Activated naive CD8-positive, alpha-beta T cell treated with anti-CD3 and anti-CD28 coated beads, Interleukin-2, amount 10 ng/mL, durations not matched to agents 7 days and 5 days (primary cell): ENCODE measurements at places on chromosomes 7 and 10.

DNA sequence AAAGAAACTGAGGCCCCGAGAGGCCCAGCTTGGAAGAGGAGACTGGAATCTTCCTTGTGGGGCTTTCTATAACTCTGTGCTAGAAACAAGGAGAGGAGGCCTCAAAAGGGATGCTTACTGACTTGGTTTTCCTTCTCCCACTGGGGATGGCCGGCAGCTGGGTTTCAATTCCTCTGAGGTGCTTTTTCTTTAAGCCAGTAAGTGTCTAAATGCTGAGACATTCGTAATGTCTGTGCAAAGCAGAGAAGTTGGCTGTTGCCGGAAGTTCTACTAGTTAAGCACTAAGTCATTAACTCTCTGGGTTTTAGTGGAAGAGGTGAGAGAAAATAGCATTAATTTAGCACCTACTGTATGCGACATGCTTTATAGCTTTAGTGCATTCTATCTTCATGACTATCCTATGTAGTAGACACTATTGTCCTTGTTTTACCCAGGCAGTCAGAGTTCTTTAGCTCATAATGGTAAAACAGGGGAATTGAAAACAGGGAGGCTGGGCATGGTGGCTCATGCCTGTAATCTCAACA lies 135.2 kb downstream of the RGS10 start:
- DNase-seq: no peak

DNA sequence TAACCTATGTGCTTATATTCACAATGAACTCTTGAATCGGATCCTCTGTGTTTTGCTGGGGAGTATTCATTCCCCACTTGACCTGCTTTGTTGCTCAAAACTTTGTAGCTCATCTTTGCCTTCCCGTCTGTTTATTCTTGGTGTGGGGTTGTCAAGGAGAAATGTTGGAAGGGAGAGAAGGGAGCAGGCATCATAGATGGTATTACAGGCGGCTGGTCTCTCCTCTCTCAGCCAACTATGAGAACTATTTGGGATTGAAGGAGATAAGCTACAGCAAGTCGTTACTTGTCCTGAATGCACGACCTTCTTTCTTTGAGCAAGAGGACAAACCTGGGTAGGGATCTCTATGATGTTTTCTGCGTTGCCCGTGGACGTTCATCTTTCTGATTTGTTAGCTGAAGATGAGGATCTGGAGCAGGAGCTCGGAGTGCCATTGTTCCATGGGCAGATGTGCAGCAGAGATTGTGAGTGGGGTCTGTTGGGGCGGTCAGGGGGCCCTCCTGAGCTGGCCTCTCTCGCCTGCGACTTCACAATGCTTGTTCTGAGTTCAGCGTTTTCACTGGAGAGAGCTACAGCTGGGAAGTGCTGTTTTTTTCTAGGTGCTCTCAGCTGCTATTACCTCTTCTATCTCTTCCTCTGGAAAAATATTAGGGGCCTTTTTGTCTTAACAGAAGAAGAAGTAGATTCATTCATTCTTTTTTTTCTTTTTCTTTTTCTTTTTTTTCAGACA lies 126.9 kb upstream of the KLF6 start:
- DNase-seq: no peak

DNA sequence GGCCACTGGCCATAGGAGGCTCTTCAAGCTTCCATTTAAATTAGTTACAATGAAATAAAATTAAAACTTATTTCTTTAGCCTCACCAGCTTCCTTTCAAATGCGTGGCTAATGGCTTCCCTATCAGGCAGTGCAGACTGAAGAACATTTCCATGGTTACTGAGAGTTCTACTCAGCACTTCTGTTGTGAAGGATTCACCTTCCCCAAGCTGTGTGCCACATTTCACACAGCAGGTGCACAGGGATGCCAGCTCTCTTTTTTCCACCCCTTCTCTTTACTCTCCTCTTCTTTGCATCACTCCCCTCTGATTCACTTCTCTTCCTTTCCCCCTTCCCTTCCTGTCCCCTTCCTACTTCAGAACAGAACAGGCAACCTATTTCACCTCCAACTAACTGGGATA lies 833 bp downstream of the GDF2 start:
- no peak for DNase-seq

- no peak for DNase-seq
Observed at GRCh38 chr7:152866791-152867501, 107.4 kb downstream of the ACTR3B start.

DNA sequence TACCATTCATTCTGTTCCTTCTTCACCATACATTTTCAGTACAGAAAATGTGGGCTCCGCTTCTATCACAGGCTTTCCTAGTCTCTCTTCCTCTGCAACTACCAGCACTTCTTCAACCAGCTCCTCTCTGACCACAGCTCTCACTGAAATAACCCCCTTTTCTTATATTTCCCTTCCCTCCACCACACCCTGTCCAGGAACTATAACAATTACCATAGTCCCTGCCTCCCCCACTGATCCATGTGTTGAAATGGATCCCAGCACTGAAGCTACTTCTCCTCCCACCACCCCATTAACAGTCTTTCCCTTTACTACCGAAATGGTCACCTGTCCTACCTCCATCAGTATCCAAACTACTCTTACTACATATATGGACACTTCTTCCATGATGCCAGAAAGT lies 9.5 kb upstream of the MUC12 start:
- no peak for DNase-seq

DNA sequence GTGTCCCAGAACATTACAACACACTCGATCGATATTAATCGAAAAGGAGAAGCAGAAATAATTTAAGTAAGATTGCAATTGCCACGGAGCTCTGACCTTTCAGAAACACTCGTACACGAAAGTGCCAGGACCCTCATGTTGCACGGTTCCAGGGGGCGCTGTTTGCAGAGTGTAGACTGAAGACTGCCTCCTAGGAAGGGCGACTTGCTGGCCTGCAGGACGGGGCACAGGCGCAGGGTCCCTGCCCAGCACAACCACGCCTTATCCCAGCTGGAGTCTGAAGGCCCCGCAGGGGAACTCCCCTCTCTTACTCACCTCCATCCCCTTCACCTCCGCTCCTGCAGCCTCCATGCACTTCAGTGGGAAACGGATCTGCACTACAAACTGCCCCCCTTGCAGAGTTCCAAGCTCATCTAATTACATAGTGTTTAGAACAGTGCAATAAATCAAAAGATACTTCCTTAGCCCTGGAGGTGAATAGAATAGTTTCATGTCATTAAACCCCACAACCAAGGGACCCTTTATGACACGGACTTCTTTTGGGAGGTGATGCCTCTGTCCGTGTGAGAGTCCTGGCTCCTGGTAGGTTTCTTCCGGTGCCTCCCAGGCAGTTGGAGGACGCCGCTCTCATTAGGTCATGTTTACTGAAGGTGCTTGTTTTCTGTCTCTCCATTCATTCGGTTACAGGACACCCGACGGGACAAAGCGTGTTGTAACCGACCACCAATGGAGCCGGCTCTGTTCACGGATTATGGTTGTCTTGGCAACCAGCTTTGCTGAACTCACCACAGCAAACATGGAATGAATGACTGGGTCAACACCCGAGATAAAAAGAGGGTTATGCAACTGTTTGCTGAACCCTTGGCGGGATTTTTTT lies 262.2 kb downstream of the BAMBI start:
- DNase-seq: no peak

GRCh38 chr7:157020514-157021070 lies 10.1 kb upstream of the MNX1 start:
- peak; percentile 41 for DNase-seq

DNA sequence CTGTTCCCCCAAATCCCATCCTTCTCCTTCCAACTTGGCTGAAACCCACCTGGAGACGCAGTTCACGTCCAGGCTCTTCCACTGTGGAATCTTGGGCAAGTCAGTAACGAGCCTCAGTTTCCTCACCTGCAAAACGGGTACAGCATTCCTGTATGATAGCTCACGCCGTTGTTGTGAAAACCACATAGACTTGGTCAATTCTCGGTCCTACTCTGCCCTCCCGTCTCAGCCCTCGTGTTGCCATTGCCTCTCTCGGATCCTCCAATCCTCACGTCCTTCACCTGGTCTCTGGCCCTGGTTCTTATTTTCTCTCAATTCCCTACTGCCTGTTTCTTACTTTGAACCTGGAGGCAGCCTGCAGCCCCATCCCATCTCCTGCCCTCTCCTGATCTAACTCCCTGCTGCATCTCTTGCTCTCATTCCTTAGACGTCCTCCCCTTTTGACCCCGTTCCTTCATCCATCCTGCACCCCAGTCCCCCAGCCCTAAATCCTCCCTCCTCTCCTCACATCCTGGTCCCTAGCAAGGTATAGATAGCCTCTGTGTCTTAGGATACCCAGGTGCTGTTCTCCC lies 2.0 kb upstream of the MUC12 start:
- no peak for DNase-seq

GRCh38 chr10:114172216-114172615 lies 1.8 kb downstream of the CCDC186 start:
- DNase-seq: no peak

- no peak for DNase-seq
Observed at GRCh38 chr7:124692425-124692824, 73.2 kb downstream of the GPR37 start.

- DNase-seq: no peak
Observed at GRCh38 chr7:134779741-134780065, 269 bp downstream of the CALD1 start.

- DNase-seq: no peak
Observed at GRCh38 chr7:27145914-27146412, 1.6 kb downstream of the HOXA6 start.

DNA sequence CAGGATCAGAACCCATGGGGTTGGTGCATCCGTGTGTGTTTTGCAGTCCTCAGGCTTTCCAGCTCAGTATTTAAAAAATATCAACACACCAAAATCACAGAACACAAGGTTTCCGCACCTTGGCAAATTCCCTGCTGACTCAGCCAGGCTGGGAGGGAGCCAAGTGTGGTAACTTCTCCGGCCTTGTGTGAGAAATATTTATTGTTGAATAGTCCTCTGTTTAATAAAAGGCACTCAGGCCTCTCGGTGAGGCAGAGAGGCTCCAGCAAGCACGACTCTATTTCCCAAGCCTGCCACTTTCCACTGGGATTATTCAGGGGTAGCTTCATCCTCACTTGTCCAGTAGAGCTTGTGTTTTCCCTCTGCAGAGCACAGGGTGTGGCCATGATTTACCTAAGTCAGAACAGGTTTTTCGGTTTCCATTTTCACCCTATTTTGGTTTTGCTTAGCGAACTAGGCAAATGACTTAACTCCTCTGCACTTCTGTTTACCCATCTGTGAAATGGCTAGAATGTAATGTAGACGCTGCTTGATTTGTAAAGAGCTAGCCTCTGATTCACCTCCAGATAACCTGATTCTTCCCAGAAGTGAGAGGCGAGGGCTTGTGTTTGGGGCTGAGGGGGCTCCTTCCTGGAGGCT lies 13.0 kb upstream of the CHST15 start:
- no peak for DNase-seq

GRCh38 chr7:51602376-51602775 lies 285.8 kb upstream of the COBL start:
- no peak for DNase-seq

GRCh38 chr10:4111643-4112042 lies 326.6 kb upstream of the KLF6 start:
- DNase-seq: no peak

DNA sequence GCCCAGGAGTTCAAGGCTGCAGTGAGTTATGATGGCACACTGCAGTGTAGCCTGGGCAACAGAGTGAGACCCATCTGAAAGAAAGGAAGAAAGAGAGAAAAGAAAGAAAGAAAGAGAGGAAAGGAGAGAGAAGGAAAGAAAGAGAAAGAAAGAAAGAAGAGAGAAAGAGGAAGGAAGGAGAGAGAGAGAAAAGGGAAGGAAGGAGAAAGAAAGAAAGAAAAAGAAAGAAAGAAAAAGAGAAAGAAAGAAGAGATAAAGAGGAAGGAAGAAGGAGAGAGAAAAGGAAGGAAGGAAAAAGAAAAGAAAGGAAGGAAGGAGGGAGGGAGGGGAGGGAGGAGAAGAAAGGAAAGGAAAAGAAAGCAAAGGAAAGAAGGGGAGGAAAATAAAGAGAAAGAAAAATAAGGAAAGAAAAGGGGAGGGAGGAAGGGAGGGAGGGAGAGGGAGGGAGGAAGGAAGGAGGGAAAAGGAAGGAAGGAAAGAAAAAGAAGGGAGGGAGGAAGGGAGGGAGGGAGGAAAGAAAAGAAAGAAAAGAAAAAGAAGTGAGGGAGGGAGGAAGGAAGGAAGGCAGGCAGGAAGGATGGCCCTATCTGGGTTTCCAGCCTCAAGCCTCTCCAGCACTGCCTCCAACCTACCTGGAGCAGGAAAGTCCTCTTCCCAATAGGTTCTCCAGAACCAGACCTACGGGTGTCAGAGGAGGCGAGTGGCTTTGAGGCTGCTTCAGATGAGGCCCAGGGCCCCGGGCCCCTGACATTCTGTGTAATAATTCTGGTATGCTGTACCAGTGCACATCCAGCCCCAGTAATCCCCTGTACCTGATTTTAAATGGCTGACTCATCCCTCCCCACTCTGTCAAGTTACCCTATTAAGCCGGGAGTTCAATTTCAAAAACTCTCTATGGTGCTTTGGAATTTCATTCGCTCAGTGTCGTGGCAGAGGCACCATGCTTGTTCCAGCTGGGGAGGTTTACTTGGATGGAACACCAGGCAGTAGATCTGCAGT lies 6.8 kb upstream of the PARD3 start:
- no peak for DNase-seq

DNA sequence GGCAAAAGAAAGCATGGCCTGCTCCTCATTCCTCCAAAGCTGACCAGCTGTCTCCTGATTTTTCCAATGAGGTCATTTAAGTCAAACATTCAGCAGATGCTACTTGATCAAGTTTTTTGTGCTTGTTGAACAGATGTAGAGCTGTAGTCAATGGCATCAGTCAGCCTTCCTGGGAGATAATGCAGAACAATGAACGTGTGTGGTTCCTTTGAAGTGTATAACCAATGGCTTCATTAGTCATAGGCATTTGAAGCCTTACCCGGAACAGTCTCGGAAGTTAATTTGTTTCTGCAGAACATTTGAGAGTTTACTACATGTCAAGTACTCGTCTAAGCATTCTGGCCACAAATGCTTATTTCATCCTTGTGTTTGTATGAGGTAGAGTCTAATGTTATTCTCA lies 227.1 kb downstream of the ADRA2A start:
- DNase-seq: no peak

DNA sequence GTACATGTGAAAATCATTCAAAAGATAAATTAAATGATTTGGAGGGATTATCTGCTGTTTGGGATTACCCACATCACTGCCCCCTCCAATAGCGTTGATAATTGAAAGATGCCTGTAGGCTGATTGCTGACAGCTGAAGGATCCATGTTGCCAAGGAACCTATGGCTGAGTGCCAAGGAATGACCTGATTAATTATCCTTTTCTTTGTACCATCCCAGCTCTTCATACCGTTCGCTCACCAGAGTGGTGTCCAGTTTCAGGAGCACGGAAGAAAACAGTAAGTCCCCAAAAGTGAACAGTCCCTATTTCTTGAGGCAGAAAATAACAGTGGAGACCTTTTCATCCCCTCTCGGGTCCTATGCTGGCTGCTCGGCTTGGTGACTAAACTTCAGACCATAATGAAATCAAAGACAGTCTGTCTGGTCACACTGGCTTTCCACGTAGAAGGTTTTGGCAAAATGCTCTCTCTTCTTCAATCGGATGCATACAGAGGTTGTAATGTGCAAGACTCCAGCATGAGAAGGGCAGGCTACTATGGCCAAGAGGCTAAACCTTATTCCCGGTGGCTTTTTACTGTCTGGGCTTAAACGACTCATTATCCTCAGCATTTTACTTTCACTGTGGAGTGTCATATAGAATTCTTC lies 108.8 kb downstream of the SPAG6 start:
- no peak for DNase-seq
